ENCODE measurements at places on chromosomes 11 and 22.
A peak's percentile ranks its signal among the peaks of the same experiment; 100 is the strongest.

- DNase-seq, result no peak
These were observed 825 bp downstream of the PTPMT1 start for GRCh38 chr11:47566149-47566698.

DNA sequence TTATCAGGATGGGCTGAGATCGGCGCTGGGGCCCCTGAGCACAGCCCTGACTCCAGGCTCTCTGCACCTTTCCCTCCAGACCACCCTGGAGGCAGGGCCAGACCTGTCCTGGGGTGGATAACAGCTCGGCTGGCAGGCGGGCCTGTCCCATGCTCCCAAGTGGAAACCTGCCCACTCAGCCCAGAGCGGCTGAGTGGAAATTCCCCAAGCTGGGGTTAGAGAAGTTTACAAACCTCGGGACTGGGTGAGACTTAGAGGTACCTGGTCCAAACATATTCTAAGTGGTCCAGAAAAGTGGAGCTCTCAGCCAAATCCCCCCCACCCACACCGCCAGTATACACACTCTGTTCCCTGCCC lies 4.8 kb upstream of the FXYD2 start:
- DNase-seq, result no peak

DNA sequence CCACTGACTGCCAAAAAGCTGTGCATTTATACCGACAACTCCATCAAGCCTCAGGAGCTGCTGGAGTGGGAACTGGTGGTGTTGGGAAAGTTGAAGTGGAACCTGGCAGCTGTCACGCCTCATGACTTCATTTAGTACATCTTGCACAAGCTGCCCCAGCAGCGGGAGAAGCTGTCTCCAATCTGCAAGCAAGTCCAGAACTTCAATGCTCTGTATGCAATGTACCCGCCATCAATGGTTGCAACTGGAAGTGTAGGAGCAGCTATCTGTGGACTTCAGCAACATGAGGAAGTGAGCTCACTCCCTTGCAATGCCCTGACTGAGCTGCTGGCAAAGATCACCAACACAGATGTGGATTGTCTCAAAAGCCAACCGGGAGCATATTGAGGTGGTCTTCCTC lies at the start of gene SLC22A25:
TSS of gene SLC22A25 (minus strand) at position 67 of the 400 bp plus-strand sequence. CDS start 13,947 bp downstream, outside the sequence.
- DNase-seq, result no peak

GRCh38 chr22:30483169-30483568 lies 11.4 kb upstream of the SEC14L3 start:
- DNase-seq, result no peak

- DNase-seq, result no peak
These were observed 39.7 kb upstream of the ACCSL start for GRCh38 chr11:44008088-44008501.

GRCh38 chr11:127598476-127598875 lies 597.9 kb upstream of the KIRREL3 start:
- peak; percentile 73 for DNase-seq

DNA sequence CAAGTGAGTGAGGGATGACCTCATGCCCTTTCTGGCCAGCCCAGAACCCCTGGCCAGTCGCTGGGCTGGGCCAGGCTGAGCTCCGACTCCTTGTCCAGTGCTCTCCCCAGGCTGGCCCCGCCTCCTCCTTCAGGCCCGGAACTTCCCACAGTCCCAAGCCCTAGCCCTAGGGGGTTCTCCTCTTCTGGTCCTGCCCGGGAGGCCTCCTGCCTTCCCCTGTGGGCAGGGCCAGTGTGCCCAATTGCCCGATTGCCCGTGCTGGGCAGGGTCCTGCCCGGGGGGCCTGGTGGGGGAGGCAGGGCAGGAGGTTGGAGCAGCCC lies 4.2 kb downstream of the TCIRG1 start:
- DNase-seq, result no peak
